ENCODE measurements at places on chromosomes 4 and X.

DNA sequence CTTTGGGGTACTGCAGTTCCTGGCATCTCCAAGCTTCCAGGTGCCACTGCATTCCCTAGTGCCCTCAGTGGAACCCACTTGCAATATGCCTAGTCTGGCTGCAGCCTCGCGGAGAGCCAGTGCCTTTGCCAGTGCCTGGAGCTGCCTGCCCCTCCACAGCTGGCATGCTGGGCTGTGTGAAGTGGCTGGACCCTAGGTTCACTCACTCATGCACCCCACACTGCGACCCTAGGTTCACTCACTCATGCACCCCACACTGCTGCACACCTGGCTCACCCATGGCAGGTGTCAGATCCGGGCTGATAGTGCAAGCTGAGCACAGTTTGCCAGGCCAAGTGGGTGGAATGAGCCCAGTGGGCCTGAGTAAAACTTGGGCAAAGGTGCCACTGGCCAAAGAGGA lies 253.0 kb upstream of the NDST4 start:
- no peak for DNase-seq

DNA sequence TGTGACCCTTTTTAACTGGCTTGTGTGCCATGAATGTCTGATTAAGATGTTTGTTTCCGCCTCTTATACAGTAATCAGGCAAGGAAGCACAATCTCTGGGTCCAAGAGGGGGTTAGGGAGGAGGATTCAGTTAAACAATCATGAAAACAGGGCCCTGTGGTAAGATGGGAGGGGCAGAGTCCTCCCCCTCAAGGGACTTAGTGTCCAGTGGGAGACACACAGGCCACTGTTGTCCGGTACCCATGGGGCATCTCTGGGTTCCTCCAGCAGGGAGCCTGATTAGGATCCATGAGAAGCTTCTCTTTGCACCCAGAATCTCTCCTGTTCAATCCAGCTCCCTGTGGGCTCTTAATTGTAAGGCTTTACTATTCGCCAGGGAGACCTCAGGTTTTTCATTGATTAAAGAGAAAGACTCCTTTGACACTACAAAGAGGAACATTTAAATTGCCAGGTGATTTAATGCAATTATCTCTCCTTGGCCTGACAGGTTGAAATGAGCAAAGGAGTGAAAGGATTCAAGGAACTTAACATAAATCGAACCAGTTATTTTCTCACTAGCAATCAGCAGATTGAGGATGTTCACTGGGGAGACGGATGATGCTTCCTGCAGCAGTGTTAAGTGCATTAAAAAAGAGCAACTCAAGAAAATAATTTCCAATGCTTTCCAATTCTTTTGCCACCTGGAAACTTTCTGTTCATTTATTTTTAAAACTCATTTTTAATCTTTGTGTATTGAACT lies 225.4 kb downstream of the PTTG2 start:
- no peak for DNase-seq

- no peak for DNase-seq
Observed at GRCh38 chr4:147864607-147865006, 132.7 kb downstream of the ARHGAP10 start.

DNA sequence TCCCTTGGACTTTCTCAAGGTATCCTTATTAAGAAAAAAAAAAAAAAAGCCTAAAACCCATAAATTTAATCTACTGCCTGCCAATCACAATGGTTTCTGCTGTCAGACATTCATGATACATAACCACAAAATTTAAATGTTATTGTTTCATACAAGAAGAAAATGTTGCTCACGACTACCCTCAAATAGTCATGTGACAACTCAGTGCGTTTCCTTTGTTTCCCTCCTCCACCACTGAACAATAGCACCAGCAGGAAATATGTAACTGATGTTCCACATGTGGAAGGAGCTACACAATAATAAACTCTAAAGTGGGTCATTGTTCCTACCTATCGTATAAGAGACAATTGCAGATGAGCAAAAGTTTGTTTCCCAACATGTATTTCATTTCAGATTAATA lies 244.1 kb upstream of the EDNRA start:
- no peak for DNase-seq

DNA sequence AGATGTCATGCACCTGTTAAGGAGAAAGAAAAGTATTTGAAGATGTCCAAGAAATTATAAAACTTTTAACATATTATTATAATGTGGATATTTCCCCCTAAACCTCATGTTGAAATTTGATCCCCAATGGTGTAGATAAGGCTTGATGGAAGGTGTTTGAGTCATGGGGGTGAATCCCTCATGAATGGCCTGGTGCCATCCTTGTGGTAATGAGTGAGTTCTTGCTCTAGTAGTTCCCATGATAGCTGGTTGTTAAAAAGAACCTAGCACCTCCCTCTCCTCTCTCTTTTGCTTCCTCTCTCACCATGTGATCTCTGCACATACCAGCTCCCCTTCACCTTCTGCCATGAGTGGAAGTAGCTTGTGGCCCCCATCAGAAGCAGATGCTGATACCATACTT lies 176.6 kb upstream of the NR3C2 start:
- no peak for DNase-seq

GRCh38 chr4:2996415-2996814 lies 33.0 kb downstream of the GRK4 start:
- no peak for DNase-seq

- no peak for DNase-seq
Observed at GRCh38 chr4:128267745-128268144, 19.9 kb downstream of the PGRMC2 start.

DNA sequence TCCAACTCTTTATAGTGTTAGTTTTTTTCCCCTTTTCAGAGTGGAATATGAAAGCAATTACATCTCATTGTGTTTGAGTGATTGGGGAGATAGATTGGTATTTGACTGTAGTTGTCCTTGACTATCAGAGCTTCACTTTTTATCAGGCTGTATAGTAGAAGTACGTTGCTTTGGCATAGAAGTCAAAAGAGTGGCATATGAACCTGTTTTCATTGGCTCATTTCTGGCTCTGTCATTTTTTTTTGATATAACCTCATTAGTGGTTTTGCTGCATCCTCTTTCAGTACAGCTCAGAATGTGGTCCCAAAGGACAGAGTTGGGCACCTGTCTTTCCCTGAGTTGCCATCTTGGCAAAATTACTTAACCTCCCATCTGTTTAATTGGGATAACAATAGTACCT lies 1.4 kb downstream of the TMA16 start:
- DNase-seq, result no peak

DNA sequence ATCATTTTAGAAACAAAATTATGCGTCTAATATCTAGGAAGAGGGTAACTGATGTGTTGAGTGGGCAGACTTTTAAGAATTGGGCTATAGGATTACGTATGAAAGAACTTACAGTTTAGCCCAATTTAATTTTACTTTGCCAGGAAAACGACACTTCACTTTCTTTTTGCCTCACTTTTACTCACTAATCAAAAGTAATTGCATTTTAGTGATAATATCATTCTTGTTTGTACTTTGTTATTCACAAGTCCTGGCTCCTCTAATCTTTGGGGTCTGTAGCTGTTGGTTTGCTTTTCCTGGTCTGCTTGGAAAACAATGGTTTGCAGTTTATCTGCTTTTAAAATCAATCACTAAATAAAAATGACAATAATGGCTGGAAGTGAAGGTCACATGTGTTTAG lies 2.9 kb upstream of the ARX start:
- DNase-seq, result no peak

DNA sequence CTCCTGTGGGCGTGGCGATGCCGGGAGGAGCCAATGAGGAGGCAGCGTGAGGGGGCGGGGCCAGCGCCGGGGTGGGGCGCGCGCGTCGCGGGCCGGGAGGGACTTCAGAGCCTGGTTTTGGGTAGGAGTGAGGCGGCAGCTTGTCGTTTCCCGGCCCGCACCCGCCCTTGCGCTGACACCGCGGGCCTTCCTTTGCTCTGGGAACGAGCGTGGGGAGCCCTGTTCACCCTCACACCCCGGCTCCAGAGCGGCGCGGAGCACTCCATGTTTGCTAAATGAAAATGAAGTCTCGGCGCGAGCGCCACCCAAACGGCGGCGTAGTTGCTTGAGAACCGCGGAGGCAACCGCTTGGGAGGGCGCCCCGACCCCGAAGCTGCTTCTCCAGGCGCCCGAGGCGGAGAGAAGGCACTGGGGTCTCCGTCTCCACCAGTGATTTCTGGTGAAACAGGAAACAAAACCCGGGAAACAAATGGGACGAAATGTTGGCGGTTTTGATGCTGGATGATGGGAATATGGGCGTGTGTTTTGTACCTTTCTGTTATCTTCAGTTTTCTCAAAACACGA lies 497 bp upstream of the GRPEL1 start:
- DNase-seq, result no peak

DNA sequence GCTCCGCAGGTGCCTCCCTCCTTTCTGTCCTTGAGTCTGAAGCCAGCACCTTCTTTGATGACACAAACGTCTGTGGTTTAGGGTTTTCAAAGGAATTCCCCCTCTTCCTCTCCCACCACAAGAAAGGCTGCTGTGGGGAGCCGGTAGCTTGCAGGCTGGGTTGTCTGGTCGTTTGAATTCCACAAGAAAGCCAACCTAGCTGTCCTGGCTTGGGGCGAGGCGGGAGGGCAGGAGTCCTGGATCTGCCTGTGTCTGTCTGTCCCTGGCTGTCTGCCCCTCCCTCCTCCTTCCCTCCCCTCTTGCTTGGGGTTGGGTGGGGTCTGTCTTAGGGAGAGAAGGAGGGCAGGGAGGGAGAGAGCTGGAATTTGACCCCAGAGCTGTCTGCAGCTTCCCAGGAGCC lies 56.3 kb downstream of the SHROOM2 start:
- DNase-seq, result no peak

- DNase-seq, result no peak
Observed at GRCh38 chrX:45718676-45719075, 518.0 kb upstream of the DIPK2B start.

DNA sequence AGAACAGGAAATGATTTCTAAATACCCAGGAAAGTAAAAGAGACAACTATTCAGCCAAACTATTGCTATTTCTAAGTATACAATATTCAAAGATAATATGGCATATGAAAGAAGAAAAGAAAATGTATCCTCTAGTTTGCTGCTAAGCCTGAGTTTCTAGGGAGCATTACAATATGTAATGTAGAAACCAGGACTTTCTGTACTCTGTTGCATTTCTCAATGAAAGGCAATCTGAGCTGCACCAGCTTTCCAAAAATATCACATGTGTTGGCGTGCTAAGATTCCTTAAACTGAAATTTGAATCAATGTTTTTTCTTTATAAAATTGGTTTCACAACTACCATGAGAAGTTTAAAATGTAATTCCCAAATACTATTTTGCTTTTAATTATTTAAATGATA lies 129.6 kb downstream of the ANK2 start:
- DNase-seq, result no peak

- DNase-seq, result peak; percentile 23
Observed at GRCh38 chr4:7193030-7193958, 956 bp downstream of the SORCS2 start.
